Esophagus squamous epithelium (tissue), 5 donors: ENCODE measurements at places on chromosomes 6 and 20.

DNA sequence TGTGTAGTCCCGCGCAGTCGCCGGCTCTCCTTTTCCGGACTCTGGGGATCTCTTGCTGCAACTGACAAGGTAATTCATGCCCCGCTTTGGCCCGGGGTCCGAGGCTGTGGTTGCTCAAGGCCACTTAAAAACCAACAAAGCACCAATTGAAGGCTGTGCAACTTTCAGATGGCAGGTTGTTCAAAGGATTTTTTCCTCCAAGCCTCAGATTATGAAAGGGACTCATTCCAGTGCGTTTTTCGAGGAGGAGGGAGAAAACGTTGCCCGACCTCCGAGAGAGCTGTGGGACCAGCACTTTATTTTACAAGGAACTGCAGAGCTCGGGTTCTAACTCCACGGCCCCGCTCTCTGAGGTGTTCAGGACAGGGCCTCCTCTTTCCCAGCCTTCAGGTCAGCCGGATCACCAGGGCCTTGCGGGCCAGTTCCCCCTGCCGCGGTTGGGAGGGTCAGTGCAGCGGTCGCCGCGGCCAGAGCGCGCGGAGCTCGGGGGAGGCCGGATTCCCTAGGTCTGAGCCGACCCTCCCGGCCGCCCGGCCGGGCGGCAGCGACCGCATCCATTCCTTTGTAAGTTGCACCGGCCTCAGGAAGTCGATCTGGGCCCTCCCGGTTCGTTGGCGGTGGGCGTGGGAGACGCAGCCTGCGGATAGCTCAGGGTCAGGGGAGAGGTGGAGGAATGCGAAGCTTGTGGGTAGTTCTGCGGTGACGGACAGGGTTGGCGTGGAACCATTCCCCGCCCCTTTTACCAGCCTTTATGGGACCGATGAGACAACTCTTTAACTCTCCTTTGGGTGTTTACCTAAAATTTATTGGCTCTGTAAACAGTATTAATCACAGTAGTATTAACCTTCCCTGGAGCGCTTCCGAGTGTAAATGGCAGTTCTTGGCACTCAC lies 1.6 kb downstream of the UTRN start:
- DNase-seq, result no peak

DNA sequence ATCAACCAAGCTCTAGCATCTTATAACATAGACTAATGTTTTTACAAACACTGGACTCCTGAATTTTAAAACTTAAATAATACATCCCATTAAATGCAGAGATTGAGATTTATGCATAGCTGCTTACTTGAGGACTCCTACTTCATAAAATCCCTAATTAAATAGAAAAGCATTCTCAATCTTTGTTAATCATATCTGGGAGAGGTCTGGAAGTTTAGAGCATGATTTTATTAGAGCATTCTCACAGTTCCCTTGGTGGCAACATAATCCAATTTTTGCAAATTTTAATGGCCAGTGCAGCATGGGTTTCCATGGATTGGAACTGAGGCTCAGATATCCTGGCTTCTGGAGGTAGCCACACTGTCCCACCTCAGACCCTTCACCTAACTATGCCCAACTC lies 19.5 kb downstream of the BTBD3 start:
- no peak for DNase-seq

DNA sequence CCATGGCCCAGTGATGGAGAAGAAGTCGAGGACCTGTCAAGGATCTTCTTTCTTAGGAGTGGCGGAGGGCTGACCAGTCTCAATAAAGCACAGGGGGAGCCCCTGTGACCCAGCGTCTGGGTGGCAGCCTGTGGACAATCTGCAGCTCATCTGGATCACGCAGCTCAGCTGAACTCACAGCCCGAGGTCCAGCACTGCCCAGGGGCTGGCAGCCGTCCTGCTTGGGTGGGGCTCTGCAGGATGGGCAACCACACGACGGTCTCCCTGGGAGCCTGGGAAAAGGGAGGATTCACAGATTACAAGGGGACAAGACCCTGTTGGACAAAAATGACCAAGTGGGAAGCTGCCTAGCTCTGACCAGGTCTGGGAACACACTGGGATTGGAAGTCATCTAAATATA lies 110.8 kb downstream of the MYLK4 start:
- no peak for DNase-seq

DNA sequence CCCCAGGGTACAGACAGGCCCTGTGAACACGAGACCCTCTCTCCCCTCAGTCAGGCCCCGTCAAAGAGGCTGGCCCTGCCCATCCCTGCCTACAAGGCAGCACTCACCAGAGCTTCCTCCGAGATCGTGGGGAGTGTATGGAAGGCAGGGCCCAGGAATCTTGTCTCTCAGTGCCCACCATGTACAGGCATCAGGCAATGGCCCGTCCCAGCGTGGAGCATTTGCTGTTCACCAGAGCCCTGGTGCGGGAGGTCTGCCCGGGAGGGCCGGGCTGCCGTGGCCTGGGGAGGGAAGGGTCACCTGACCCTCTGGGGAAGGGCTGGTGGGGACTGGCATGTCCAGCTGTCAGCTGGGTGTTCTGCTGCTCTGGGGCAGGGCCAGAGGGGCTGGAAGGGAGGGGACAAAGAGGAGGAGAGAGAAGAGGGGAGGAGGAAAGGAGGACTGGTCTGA lies at the start of gene IP6K3:
Gene IP6K3 (minus strand): TSS at position 255 of the 450 bp plus-strand sequence. CDS start 11,429 bp downstream, outside the sequence.
- DNase-seq, result no peak

- DNase-seq, result no peak
Observed at GRCh38 chr20:37584238-37584807, 56.6 kb upstream of the BLCAP start.

- DNase-seq, result no peak
Observed at GRCh38 chr6:150635906-150636514, 36.3 kb downstream of the PLEKHG1 start.

GRCh38 chr20:57747861-57748481 lies 38.2 kb upstream of the PMEPA1 start:
- no peak for DNase-seq

- DNase-seq, result no peak
Observed at GRCh38 chr20:64153861-64154589, 10.2 kb upstream of the MYT1 start.

GRCh38 chr20:34527016-34527415 lies 10.8 kb downstream of the DYNLRB1 start:
- no peak for DNase-seq

DNA sequence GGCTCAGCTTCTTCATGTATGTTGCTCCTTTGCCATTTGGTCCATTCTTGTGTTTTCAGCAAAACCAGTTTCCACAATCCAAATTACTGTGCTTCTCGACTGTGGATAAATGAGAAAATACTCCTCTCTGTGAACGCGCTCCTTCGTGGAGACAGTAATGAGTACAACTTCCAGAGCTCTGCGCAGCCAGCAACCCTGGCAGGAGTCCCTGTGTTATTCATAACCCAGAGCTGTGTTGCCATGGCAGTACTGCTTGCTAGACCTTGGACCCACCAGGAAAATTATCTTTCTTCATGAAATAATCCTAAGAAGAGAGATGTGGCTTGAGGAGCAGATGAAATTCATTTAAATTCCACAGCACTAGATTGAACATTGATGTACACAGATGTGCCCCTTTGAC lies 73.7 kb downstream of the SLC22A3 start:
- DNase-seq, result no peak
